ENCODE measurements at places on chromosomes 12 and 14.

GRCh38 chr12:13182881-13183280 is 13.6 kb upstream of the EMP1 start:
- DNase-seq, result no peak

GRCh38 chr14:99481745-99482099 is 513 bp downstream of the CCNK start:
- peak; percentile 65 for DNase-seq

DNA sequence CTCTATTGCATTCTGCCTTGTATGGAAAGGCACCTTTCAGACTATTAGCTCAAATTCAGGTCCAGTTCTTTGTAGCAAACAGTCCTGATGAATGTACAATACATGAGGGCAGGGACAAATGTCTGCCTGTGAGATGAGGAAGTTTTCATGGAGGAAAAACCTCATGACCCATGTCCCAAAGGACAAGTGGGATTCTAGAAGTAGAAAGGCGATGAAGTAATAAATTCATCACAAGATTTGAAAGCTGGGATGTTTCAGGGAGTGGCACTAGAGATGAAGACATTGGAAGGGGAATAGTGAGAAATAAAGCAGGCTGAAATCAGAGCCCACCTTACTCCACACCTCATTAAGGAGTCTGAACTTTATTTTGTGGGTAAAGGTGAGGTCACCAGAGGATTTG is 4.2 kb downstream of the CORO1C start:
- DNase-seq, result no peak

GRCh38 chr12:12456637-12457036 is 99.8 kb downstream of the BORCS5 start:
- no peak for DNase-seq

DNA sequence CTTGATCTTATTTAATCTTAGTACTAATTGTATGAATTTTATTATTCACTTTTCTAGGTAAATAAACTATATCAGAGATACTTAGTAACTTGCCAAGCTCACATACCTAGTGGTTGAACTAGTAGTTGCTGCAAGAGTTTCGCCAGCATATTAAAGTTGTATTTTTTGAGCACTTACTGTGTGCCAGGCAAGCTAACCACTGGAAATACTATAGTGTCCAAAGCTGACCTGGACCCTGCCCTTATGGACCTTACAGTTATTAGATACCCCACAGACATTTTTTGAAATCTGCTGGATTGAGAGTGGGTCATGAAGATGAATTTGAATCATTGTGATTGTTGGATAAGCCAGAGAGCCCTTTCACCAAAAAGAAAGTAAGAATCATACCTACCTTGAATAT is 125.0 kb downstream of the RAD51B start:
- DNase-seq, result no peak

- peak; percentile 82 for DNase-seq
Measured at GRCh38 chr12:13044002-13044905, at the start of gene FAM234B. FAM234B (plus strand) TSS chr12:13044381; CDS start chr12:13044404, 23 bp downstream.

GRCh38 chr12:13170892-13171490 is 25.5 kb upstream of the EMP1 start:
- no peak for DNase-seq

DNA sequence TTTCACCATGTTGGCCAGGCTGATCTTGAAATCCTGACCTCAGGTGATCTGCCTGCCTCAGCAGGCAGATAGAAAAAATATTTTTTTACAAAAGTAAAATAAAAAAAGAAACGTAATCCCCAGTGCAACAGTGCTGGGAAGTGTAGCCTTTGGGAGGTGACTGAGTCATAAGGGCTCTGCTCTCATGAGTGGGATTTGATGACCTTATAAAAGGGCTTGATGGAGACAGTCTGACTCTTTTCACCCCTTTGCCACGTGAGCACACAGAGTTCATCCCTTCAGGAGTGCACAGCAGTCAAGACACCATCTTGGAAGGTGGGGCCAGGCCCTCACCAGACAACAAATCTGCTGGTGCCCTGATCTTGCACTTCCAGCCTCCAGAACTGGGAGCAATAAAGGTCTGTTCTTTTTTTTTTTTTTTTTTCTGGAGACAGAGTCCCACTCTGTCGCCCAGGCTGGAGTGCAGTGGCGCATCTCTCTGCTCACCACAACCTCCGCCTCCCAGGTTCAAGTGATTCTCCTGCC is 24.7 kb upstream of the DYNC1H1 start:
- DNase-seq, result no peak

- no peak for DNase-seq
Measured at GRCh38 chr14:99701260-99701659, 17.2 kb downstream of the CYP46A1 start.

- DNase-seq, result no peak
Measured at GRCh38 chr12:9943240-9943639, 11.1 kb upstream of the CLEC2A start.

DNA sequence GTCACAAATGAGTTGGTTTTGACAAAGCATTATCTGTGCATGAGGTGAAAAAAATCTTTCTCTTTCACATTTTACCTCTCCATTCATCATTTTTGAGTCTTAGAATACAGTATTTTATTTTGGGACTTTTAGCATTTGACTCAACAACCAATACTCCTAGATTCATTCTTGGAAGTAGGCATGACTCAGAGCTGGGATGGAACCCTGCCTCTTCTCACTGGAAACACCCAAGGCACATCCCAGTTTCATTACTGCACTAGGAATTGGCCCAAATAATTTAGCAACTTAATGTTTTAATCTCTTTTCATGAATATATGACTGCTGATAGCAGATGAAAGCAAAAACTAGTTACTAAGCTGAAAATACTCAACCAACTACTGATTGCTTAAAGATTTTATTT is 3.3 kb upstream of the PDZRN4 start:
- DNase-seq, result no peak

DNA sequence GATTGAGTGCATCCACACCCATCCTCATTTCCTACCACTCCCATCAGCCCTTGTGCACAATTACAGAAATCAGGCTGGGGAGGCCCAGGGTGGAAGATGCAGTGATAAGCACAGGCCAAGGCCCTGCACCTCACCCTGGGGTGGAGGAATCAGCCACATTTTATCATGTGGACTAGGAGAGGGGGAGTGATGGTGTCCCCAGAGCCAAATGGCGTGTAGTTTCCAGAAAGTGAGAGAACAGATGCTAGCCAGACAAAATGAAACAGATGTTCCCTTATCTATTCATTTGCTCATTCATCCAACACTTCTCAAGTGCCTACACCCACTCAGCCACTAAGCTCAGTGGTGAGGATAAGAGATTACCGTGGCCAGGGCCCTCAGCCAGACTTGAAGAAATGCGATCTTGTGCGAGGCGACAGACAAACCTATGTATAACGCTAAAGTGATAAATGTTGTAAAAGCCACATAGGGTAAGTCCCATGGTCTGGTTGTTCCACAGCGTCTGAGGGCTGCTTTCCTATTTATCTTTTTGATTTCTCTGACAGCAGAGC is 93.6 kb downstream of the STAB2 start:
- no peak for DNase-seq

- no peak for DNase-seq
Measured at GRCh38 chr12:107679336-107679735, 6.3 kb upstream of the PWP1 start.

GRCh38 chr12:94648578-94648977 is 1.8 kb downstream of the TMCC3 start:
- no peak for DNase-seq

GRCh38 chr12:97924122-97924521 is 461.5 kb downstream of the RMST start:
- DNase-seq, result no peak

GRCh38 chr12:75890660-75891059 is 140.9 kb downstream of the PHLDA1 start:
- no peak for DNase-seq

- no peak for DNase-seq
Measured at GRCh38 chr12:26369588-26369987, 174.2 kb downstream of the SSPN start.

- DNase-seq, result peak; percentile 27
Measured at GRCh38 chr14:39988939-39989338, 556.7 kb upstream of the FBXO33 start.

- DNase-seq, result no peak
Measured at GRCh38 chr12:13045816-13046215, 1.6 kb downstream of the FAM234B start.

- no peak for DNase-seq
Measured at GRCh38 chr14:80536456-80536855, 325.2 kb upstream of the DIO2 start.

DNA sequence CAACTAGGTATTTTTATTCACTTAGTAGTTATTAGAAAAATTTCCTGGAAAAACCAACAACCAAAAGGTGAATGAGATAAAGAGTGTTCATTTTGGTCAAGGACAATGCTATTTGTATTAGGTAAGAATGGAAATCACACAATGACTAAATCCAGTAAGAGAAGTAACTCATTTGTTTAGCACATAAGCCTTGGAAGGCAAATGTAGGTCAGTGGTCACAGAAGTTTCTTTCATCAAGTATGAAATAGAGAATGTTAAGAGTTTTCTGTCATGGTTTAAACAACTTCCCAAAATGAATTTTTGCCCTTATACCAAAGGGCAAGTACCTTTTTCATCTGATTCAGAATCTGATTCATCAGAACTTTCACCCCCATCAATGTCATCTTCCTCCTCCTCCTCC is 101.7 kb downstream of the KIF21A start:
- DNase-seq, result no peak

- no peak for DNase-seq
Measured at GRCh38 chr14:61632807-61633206, 62.5 kb upstream of the HIF1A start.

- no peak for DNase-seq
Measured at GRCh38 chr12:130713581-130713991, 2.5 kb downstream of the RIMBP2 start.

DNA sequence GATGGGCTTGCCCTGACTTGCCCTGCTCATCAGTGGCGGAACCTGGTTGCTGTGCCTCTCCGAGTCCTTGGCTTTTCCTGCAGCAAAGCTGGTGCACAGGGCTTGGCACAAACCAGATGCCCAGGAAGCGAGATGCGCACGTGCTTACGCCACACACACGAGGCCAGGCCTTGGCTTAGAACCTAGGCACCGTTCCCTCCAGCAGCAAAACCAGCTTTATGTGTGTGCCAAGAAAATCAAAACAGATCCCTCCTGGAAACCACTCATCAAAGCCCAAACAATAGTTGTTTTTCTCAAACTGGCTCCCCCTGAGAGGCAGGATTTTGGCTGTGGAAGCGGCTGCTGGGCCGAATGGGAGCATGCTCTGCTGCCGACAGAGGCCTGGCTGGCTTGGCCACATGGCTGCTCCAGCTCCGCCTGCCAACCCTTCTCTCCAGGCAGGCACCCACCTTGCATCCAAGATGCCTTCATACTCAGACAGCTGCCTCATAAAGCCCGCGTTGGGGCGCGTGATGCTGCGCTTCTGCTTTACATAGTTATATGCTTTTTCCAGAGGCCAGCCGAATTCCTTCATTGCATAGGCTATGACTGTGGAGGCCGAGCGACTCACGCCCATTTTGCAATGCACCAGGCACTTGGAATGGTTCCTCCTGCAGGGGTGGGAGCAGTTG is 58.7 kb downstream of the SSH1 start:
- no peak for DNase-seq

DNA sequence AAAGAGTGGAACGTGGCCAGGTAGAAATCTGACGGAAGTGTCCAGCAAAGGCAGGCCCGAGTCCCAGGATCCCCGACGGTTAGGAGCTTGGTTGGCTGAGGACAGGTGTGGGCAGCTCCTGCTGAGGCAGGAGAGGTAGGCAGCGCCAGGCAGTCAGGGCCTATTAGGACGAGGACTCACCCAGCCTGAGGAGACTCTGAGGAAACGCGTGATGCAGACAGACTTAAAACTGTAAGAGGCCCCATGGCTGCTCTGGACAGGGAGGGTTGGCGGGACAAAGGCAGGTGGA is 255.7 kb upstream of the SFSWAP start:
- DNase-seq, result no peak

DNA sequence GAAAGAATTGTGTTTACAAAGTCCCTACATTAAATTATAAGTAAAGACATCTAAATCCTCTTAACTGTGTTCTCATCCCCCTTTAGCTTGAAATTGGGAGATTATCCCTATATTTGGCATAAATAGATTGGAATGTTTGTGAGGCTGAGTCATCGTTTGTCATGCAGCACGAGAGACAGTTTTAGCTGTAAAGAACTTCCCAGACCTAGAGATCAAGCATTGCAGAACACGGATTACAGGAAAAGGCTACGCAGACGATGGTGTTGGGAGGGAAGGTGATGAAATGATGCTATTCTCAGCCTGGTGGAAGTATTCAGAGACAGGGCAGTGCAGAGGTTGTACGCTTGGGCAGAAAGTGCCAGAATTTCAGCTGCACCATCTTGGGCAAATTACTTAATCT is 93.8 kb downstream of the PTPRB start:
- no peak for DNase-seq

DNA sequence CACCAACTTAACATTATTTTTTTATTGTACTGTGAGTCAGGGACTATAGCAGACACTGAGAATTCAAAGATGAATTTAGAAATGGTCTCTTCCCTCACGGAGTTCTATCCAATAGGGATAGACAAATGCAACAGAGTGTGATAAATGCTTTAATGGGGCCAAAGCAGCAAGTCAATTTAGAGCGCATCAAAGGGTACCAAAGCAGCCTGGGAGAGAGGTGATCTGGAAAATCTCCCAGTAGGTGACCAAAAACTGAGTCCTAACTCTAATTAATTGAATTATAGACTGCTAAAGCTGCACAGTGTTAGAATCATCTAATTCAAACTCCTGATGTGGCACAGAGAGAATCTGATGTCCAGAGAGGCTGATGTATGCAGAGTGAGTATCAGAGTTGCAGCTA is 2.6 kb downstream of the LIN7A start:
- DNase-seq, result peak; percentile 67

- DNase-seq, result no peak
Measured at GRCh38 chr12:8709124-8709830, 11.5 kb downstream of the RIMKLB start.

DNA sequence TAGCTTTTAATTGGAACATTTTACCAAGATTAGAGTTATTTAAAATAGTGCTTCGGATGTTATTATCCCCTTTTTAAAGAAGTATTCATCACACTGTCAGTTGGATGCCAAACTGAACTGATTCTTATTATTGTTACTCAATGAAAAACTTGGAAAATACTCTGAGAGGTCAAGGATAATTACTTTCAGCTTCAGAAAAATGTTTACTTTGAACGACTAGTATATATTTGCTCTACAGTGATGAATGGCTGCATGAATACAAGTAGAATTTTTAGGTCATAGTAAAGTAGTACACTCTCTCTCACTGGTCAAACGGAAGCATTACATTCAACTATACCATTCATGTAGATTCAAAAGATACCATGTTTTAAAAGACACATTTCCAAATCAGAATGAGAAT is 269.2 kb downstream of the CCDC91 start:
- no peak for DNase-seq

GRCh38 chr14:81963846-81964245 is 430.2 kb upstream of the SEL1L start:
- no peak for DNase-seq

- no peak for DNase-seq
Measured at GRCh38 chr12:32307326-32307725, 92.0 kb upstream of the FGD4 start.

GRCh38 chr14:87878959-87879358 is 114.0 kb downstream of the GALC start:
- DNase-seq, result no peak

GRCh38 chr12:52171950-52172512 is 19.8 kb downstream of the KRT80 start:
- peak; percentile 39 for DNase-seq

- no peak for DNase-seq
Measured at GRCh38 chr14:67251573-67252226, 10.5 kb downstream of the PALS1 start.

- DNase-seq, result no peak
Measured at GRCh38 chr14:38384741-38385140, 128.8 kb upstream of the CLEC14A start.

- DNase-seq, result no peak
Measured at GRCh38 chr12:4157122-4157521, 116.4 kb upstream of the CCND2 start.
